ENCODE measurements at places on chromosomes 13 and 19.

DNA sequence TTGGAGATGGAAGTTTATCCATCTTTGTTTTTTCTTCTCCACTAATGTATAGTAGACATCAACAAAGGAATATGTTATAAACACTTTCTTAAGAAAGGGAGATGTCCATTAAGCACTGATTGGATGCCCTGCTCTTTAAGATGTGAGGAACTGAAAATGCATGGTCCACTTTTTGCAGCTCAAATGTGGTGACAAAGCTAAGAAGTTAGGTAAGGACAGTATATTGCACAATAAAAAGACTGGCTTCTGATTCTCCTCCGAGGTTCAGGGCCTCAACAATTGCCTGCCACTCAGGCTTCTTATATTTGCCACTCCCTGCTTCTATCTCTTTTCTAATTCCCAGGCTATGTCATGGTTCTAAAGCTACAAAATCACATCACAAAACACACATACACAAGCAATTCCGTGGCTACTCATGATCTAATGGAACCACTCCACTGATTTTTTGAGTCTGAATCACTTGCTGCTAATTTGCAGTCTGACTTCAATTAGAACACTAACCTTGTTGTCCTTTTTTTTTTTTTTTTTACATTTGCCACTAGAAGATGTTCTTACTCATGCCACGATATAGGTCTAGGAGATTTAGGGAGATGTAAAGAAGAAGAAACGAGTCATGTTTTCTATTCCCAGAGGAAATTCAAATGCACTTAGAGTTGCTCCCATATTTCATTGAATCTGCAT lies 29.6 kb upstream of the TNFSF11 start:
- no peak for DNase-seq

DNA sequence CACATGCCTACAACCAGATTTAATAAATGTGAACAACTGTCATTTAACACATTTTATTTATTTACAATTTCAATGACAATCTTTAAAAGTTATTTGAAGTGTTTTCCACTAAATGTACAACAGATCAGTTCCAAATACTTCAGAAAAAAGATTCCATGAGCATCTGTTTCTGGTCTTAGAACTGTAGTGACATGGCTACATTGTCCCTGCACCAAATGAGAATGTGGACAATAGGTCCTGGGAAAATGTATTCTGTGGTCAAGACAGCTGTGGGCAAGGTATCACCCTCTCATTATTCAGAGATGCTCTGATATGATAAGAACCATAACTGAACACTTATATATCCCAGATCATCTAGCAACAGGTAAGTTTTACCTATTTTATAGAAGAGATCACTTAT lies 43.7 kb downstream of the ELF1 start:
- no peak for DNase-seq

DNA sequence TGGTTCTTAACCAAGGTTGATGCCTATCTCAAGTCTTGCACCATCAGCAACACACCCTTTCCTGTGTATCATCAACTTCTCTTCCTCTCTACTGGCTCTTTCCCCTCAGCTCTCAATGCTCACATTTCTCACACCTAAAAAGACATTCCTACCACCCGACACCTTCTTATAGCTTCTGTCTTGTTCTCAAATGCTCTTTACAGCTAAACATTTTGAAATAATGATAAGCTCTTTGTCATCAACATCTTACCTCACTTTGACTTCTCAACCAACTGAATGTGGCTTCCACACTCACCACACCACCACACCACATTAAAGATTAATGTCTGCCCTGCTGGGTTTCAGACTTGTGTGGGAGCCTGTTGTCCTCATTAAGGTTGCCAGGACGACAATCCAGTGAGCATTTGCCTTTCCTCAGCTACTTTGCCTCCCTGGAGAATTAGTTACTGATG lies 67.8 kb downstream of the RXFP2 start:
- DNase-seq, result no peak

DNA sequence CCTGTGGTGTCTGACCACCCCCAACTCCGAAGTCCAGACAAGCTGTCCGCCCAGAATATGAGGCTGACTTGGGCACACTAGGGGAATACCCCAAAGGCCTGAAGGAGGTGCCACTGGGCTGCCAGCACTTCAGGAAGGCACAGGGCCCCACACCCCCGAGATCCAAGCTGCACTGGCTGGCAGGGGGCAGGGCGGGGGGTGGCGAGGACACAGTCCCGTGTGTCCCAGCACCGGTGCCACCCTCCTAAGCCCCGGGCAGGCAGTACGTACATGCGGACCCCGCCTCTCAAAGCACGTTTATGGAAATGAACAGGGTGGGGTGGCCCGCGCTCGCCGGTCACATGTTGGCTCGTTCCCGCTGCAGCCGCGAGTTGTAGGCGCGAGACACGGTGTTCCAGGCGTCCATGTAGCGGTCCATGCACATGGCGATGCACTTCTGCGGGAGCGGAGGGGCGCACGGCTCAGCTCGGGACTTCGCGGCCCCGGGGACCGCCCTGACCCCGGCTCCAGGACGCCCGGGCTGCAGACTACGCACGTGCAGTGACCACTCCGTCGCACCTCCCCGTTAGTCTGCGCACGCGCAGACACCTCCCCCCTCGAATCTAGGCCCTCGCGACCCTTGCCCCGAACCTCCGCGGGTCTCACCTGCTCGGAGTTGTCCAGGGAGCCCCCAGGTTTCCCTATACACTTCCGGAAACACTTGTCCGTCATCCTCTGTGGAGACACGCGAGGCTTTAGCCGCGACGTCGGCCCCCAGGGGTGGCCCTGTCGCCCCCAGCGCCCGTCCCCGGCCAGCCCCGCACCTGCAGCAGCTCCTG lies 566 bp downstream of the TIMM13 start:
- peak; percentile 74 for DNase-seq

- DNase-seq, result no peak
These were observed 41.0 kb downstream of the N4BP2L2 start for GRCh38 chr13:32497589-32497988.

DNA sequence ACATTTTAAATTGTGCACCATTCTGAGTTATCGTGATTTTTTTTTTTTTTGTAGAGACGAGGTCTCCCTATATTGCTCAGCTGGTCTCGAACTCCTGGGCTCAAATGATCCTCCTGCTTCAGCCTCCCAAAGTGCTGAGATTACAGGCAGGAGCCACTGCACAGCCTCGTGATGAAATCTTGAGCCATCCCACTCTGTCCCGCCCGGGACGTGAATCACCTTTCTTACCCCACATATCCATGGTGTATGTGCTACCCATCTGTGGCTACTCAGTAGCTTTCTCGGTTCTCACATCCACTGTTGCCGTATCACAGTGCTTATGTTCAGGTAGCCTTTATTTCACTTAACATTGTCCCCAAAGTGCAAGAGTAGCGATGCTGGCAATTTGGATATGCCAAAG lies 26.5 kb downstream of the PAK4 start:
- DNase-seq, result no peak

GRCh38 chr13:41408746-41409145 lies 48.6 kb upstream of the RGCC start:
- no peak for DNase-seq

DNA sequence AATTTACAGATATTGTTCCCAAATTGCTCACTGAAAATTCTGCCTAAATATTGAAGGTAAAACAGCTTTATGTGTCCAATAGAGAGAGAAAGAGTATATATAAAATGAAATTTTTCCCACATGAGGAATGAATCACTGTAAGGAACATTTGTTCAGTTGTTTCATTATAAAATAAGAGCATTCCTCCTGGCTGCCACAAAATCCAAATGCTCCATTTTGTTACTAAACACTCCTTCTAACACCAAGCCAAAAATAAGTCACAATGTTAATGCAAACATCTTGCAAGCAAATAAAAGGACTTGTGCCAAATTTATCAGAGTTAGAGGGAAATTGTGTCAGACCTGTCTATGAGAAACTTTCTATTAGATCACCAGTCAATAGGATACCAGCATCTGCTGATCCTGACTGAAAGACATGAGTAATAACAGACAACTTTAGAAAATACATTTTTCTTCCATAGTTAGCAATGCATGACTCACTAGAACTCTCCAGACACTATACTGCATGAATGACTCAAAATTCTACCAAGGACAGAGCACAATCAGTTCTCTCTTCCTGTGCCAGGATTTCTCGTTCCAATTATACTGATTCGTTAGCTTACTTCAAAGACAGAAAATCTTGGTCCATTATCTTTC lies 83.5 kb upstream of the FNDC3A start:
- no peak for DNase-seq

Data from GM12892 (cell line).